ENCODE measurements at places on chromosomes 5 and 9. TPM values are rescaled to one million over a fixed set of nuclear protein-coding genes. Genes with fewer than 3 reads are reported as not detected.

DNA sequence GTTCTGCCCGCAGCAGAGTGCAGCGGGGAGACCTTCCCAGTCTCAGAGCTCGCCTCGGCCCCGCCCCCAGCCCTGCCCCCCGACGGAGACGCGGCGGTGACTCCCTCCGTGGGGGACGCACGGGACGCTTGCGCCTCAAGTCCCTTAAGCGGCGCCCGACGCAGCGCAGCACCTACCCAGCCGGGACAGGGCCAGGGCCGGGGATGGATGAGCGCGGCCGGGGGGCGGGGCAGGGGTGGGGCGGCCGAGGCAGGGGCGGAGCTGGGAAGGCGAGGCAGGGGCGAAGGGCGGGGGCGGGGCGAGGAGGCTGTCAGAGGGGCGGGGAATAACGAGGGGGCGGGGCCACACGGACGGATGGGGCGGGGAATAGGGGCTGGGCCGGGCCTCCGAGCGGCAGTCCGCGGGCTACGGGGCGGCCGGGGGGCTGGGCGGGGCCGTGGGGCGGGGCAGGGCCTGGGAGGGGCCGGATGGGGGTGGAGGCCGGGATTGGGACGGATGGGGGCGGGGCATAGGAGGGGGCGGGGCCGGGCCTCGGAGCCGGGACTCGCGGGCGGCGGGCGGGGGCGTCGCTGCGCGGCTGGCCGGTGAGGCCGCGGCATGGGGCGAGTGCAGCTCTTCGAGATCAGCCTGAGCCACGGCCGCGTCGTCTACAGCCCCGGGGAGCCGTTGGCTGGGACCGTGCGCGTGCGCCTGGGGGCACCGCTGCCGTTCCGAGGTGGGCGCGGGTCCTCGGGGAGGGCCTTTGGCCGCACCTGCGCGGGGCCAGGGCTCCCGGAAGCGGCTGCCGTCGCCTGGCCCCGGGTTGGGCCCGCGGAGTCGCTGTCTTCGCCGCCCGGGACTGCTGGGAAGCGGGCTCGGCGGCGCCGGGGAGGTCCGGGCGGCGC lies at the start of gene ARRDC1:
Gene ARRDC1, plus strand, starts transcription at position 566 of the 884 bp plus-strand sequence. Its CDS starts 32 bp downstream, at position 598.
- peak; percentile 95 for DNase-seq

Gene SPATA31A3
- total RNA-seq = not detected

Gene IFNA21
- total RNA-seq = not detected

DNA sequence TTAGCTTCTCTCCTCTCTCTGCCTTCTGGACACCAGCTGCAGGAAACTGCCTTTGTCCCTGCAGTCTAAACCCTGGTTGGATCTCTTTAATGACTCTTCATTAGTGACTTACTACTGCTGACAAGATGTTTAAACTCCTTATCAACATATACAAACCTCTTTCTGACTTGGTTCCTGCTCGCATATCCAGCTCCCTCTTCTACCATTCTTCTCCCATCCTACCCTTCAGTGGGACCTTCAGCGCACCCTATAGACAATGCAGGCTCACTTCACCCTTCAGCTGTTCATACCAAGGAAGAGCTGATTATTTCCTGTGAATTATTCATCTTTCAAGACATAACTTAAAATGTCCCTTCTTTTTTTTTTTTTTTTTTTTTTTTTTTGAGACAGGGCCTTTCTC lies 436.5 kb downstream of the KIAA0825 start:
- DNase-seq = no peak

GRCh38 chr5:115736004-115736689 lies 80.3 kb downstream of the CDO1 start:
- DNase-seq = no peak

Gene JAKMIP2
- not detected for total RNA-seq

Gene CER1
- not detected for total RNA-seq

GRCh38 chr9:133658442-133659431 lies 22.6 kb downstream of the DBH start:
- no peak for DNase-seq

DNA sequence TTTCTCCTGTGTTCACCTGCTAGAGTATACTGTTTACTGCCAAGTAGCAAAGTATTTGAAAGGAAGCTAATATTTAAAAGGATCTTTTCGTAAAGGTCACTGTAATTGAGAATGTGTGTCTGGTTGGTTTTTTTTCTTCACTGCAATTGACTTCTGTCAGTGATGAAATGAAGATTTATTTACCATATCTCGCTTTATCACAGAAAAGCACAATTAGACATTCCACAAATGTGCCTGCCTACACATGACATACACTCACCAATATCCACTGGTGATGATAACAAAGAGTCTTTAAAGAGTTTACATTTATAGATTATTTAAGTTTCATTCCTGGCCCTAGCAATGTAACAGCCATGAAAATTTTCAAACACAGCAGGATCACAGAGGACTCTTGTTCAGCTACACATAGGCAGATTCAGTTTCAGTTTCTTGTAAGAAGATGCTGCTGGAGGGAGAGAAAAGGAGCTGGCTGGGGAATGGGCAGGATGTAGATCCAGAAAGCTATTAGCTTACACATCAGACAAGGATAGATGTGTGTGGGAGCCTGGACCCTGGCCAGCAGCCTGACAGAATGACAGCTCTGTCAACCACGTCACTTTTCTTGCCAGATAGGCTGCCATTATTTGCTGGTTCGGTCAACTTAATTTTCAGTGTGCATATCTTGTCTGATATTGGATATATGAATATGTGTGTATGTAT lies 104.0 kb downstream of the GDNF start:
- DNase-seq = peak; percentile 38

- DNase-seq = no peak
Observed at GRCh38 chr5:80654054-80654390, 430 bp upstream of the MSH3 start.

Gene DMRTA1
- under 0.01 TPM for total RNA-seq

- DNase-seq = no peak
Observed at GRCh38 chr5:176542596-176543427, 5.6 kb upstream of the RNF44 start.

GRCh38 chr5:126718236-126718868 lies 58.6 kb upstream of the LMNB1 start:
- no peak for DNase-seq

DNA sequence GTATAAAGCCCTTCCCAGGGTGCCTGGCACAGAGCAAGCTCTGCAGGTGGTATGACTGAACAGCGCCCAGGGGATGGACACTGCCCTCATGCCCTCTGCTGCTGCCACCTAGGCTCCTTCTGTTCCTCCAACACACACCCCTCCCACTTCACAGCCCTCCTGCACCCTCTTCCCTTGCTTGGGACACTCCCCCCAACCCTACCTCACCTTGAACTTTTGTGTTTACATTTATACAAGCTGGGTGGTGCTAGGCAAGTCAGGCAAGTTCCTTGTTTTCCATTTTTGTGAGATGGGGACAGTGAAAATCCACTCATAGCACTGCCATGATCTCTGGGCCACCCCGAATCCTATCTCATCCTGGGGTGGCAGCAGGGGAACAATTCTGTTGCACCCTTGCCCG lies 18.8 kb upstream of the CORO2A start:
- no peak for DNase-seq

Gene OR13C4
- not detected for total RNA-seq

DNA sequence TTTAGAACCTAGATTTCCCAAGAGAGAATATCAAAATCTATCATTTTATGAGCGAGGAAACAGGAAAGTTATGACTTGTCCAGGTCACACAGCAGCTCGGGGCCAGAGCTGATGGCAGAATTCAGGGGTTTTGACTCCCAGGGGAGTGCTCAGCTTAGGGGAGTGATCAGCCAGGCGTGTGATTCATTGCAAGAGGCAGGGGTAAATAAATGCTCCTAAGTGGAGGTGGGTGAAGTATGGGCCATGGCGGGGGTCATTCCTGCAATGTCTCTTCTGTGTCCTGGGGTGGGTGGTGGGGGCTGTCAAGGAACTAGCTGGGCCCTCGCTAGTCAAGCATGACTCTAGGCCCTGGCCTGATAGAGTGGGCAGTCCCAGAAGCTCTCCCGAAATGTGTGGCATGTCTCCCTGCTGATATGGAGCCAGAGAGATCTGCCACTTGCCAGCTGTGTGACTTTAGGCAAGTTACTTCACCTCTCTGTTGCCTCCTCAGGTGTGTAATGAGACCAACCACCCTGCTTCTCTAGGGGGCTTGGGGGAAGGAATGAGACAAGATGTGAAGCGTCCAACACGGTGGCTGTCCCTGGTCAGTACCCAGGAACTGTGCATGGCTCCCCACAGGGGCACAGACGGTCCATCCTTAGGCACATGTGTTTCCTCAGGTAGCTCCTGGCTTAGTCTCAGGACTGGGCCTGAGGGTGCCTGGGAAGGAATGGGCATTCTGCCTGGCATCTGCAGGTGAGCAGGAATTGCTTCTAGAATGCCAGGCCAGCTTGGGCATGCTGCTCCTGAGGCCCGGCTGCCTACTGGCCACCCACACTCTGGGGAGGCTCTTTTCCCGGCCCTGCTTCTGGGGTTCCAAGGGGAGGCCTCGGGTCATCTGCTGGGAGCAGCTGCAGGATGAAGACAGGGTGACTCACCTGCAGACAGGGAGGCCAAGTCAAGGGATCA lies 36.5 kb upstream of the SH3PXD2B start:
- DNase-seq = no peak

Gene COL5A1
- total RNA-seq = 8.3 TPM

- DNase-seq = no peak
Observed at GRCh38 chr5:157069949-157070348, 11.0 kb upstream of the HAVCR1 start.

Gene WHRN
- total RNA-seq = 0.20 TPM

DNA sequence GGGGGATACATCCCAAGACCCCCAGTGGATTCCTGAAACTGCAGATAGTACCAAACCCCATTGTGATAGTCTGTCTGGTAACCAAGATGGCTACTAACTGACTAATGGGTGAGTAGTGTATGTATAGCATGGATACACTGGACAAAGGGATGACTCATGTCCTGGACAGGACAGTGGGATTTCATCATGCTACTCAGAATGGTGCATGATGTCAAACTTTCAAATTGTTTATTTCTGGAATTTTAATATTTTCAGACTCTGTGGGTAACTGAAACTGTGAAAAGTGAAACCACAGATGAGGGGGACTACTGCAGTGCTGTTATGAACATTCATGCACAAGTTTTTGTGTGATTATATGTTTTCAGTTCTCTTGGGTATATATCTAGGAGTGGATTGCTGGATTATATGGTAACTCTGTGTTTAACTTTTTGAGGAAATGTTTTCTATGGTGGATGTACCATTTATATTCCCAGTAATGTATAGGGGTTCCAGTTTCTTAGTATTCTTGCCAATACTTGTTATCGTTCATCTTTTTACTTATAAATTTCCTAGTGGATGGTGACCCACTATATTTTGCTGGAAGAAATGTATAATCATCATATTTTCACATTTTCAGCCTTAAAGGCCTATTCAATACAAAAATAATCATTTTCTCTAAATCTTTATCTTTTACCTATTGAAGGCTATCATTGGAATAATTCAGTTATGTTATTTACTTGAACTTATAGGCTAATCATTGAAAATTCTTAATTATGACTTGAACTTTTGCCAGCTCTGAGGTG lies 140.9 kb downstream of the NR3C1 start:
- peak; percentile 65 for DNase-seq

Gene ANKRD33B
- 1.4 TPM for total RNA-seq

DNA sequence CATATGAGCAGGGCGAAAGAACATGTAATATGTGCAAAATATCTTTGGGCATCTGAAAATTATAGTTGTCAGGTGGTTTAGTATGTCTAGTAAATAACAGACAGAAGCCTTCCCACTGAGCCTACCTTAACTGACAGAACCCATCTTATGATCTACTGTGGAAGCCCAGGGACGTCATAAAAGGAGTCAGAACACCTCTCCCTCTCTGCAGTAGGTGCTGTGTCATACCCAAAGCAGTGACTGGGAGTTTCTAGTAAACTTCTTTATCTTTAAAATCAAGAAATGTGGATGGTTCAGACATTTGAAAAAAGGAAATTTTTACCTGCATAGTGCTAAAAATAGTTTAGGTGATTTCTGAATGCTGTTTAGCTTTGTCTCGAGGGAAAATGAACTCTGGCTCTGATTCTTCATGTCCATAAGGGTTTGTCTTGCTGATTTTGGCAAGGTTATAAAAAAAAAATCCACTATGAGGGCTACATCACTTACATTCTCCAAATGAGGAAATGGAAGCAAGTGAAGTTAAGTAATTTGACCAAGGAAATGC lies 104.0 kb downstream of the NUDT12 start:
- no peak for DNase-seq

Gene ELAVL2
- total RNA-seq = 0.22 TPM

GRCh38 chr5:14783691-14784090 lies 87.9 kb downstream of the ANKH start:
- no peak for DNase-seq

Gene SV2C
- not detected for total RNA-seq

DNA sequence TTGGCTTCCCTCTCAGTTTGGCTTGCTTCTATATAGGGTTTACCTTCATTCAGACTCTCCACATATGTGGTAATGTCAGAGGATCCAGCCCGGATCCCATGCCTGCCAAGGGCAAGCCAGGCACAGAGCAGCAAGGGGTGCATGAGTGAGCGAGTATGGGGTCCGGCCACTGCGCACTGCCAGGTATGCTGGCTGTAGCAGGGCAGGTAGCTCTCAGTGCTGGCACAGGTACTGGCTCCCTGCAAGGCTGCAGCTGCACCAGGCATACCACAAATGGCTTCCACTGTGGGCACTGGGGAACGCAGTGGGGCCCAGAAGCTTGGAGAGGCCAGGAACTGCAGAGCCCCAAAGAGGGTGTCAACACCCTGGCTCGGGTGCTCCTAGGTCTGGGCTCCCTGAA lies 86.2 kb downstream of the GIN1 start:
- DNase-seq = no peak

Gene KIAA1191
- total RNA-seq = 71.5 TPM

Gene GFRA3
- total RNA-seq = not detected

Gene CARTPT
- total RNA-seq = not detected

Gene CCDC107
- 10.9 TPM for total RNA-seq

DNA sequence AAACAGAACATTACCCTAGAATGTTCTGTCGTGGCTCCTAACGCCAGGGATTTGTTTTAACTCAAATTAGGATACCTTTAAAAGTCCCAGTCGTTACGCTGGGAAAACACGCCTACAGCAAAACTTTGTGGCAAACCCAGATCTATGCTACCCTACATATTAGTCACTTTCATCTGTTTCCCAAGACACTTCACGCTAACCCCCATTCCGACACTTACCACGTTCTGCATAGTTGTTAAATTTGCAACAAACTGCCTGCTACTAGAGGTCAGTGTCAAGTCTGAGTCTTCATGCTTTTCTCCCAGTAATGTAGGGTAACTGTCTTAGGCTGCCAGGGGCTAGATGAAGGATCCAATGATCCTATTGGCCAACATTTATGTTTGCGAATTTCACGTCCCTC lies 140.3 kb downstream of the RASEF start:
- DNase-seq = no peak

DNA sequence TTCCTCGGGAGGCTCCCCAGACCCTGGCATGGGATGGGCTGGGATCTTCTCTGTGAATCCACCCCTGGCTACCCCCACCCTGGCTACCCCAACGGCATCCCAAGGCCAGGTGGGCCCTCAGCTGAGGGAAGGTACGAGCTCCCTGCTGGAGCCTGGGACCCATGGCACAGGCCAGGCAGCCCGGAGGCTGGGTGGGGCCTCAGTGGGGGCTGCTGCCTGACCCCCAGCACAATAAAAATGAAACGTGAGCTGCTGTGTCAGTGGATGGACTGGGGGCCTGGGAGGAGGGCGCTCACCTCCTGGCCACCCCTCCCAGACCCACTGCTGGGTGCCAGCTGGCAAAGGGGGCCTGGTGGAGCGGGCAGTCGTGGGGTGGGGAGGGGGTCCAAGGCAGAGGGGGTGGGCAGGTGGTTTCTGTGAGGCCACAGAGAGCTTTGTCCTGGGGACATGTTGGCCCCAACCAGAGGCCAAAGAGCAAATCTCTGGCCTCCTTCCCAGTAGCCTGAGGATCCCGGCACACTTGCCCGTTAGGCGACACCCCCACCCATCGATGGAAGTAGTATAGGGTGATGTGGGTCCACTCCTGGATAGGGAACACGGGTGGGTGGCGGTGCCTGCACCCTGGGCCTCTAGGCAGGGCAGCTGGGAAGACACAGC lies 9.8 kb downstream of the EGFL7 start:
- no peak for DNase-seq

Gene RHOBTB3
- 40.5 TPM for total RNA-seq

All from lung microvascular endothelial cell (primary cell).